ENCODE measurements at places on chromosomes 12 and 14.

DNA sequence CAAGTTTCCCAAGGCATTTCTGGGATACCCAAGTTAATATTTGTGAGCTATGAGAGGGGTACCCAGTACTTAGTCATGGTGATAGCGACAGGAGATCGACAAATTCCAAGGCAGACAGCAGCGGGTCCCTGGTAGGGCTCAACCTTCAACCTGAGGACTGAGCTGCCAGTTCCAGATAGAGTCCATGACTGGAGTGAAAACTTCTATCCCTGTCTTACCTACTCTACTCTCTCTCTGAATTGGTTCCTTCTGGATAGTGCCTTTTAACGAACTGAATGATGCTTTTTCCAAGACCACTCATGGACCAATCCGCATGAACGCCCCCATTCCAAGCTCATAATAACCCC is 76.9 kb upstream of the ALG10 start:
- no peak for DNase-seq

- no peak for DNase-seq
These were observed 58.3 kb downstream of the CCNK start for GRCh38 chr14:99539491-99539890.

- peak; percentile 55 for DNase-seq
These were observed 28.3 kb downstream of the DUSP16 start for GRCh38 chr12:12534166-12534866.

DNA sequence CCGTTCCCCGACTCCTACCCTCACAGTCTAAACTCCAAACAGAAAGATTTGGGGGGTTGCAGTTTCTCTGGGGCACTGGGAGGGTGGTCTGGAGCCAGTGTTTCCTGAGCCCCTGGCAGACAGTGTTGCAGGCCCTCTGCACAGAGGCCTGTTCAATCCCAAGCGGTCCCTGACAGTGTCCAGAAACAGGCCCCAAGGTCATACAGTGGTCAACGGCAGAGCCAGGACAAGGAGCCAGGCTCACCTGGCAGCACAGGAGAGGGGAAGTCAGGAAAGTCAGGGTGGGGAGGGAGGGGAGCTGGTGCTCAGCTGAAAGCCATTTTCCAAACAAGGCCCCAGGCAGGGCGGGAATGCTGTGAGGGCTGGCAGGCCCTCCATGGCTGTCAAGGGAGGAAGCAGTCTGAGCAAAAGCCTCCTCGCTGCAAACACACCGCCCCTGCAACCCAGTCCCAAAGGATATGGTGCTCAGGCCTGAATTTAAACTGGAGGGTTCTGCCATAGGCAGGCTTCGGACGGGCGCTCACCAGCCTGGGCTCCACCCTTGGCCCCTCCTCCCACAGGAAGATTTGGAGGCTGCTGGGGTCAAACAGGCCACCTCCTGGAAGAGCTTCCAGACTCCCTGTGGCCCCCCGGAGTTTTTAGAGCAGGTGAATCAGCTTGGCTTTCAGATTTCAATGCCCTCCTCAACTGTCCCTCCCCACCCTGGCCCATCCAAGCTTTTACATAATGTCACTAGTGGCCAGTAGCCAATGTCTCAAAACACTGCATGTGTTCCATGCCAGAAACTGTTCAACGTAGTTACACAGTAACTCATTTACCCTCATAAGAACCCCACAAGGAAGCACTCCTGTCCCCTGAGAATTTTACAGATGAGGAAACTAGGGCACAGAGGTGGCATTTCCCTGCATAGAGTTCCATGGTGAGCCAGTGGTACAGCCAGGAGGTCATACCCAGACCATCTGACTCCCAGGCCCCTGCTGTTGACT is 41.5 kb downstream of the CHGA start:
- no peak for DNase-seq

GRCh38 chr14:37601865-37602264 is 6.4 kb downstream of the TTC6 start:
- DNase-seq = no peak

- DNase-seq = no peak
These were observed 54.7 kb downstream of the SUSD6 start for GRCh38 chr14:69666112-69666511.

- DNase-seq = no peak
These were observed 101.1 kb downstream of the BMP4 start for GRCh38 chr14:53855574-53855973.

DNA sequence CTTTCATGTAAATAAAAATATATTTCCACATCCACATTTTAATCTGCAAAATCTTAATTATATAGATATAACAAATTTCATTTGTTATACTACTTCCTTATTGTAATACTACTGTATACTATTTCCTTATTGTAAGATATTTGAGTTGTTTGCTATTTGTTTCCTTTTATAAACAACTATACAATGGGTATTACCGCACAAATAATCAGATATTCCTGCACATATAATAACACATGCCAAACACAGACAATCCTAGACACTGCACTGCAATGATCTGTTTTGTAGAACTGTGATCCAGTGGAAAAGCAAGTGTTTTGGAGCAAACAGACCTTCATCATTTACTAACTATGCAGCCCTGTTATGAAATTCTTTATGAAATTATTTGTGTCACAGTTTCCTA is 30.5 kb downstream of the PRKD1 start:
- no peak for DNase-seq

DNA sequence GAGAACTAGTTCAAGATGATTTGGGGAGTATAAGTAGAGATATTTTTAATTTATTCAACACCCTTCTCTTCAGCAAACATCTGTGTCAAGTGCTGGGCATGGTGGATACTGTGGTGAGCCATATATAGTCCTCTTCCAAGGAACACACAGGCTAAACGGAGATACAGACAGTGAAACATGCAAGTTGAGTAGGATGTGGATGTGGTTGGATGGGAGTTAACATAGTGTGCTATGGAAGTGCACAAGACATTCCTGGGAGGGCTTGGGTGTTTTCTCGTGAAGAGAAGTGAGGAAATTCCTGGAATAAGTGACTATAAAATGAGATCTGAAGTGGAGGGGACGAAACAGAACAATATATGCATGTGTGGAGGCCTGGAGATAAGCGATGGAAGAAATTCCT is 181.1 kb upstream of the NPAS3 start:
- no peak for DNase-seq

DNA sequence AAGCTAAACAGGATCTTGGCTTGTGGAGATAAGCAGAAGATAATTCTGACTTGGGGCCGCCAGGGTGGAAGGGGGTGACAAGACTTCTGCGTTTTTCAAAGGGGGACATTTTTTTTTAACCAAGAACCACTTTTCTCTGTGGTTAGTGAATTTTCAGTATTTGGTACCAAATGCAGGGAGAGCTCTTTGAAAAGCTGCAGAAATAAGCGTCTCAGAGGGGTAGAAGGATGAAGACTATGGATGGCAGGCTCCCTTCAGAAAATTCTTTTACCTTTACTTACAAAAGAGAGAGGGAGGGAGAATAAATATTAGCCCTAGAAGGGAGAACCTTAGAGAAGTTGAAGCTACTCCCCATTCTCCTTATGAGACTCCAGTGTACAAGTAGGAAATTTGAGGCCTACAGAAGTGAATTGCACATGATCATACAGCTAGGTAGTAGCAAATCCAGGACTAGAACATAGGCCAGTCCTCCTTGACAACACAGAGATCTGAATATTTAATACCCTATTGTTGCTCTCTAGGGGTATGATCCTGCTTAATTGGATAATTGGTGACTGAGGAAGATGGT is 840 bp downstream of the MRPL52 start:
- DNase-seq = no peak

GRCh38 chr14:64461221-64461620 is 4.1 kb upstream of the AKAP5 start:
- DNase-seq = no peak

DNA sequence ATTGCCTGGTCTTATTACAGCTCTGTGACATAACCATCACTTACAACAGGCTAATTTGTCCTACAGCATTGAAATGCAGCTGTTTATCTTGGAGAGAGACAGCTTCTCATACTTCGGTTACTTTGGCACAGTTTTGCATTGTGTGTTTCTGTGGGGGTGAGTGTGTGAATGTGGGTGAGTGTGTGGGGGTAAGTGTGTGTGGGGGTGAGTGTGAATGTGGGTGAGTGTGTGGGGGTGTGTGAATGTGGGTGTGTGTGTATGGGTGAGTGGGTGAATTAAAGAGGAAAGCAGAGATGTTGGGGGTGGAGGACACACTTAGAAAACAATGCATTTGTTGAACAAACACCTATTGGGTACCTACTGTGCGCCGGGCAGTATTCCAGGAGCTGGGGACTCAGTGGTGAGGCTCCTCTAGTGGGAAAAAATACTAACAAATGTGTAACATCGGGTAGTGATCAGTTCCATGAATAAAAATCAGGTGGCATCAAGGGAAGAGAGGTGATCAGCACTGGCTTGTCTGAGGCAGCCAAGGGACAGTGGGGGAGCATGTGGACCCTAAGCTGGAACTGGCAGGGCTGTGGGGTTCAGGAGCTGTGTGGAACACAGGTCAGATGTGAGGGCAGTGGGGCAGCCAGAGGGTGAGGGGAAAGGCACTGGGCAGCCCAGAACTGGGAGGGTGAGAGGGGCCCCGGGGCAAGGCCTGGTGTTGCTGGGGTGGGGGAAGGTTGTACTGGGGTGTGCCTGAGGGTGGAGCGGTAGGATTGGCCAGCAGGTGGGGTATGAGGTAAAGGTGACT is 44.1 kb upstream of the AMN start:
- no peak for DNase-seq

DNA sequence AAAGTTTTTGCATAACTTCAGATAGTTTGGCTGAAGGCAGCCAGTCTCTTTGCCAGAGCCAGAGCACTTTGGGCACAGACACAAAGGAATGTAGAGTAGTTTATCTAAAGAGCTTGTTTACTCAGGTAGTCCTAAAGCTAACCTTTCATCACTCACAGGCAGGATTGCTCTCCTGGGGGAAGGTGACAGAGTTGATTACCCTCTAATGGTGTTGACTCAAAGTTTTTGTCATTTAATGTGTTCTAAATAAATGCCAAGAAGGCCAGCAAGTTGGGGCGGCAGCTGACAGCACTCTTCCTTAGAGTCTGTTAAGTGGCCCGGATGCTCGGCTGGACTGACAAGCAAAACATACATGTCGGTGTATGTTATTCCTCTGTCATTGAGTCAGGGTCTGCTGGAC is 9.3 kb upstream of the TAS2R46 start:
- no peak for DNase-seq

DNA sequence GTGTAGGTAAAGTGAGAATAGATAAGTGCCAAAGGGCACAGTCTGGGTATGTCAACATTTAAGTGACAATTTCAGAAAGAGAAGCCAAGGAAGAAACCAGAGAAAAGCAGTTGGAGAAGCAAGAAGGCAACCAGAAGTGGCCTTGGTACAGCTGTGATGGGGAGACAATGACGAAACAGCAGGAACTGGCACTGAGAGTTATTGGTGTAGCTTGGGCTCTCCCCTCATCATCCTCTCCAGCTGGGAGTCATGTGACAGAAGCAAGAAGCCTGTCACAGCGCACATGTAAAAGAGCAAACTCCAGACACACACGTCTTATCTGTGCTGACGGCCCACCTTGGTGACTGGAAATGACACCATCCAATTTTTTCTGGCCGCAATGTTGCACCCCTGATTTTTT is 203.3 kb upstream of the NUDT4 start:
- no peak for DNase-seq

- DNase-seq = peak; percentile 8
These were observed 234.9 kb downstream of the SUDS3 start for GRCh38 chr12:118611295-118611694.

Measured in G401 (cell line).